ENCODE measurements at places on chromosomes 7 and 10. TPM values are rescaled to one million over a fixed set of nuclear protein-coding genes. Genes with fewer than 3 reads are reported as not detected.

GRCh38 chr10:86969421-86970041 is 1.2 kb downstream of the ADIRF start:
- H3K4me1 ChIP-seq: peaks cover 69% of the 10 kb centered on the region
- DNase-seq: peak; percentile 24
- peaks cover 3% of the 10 kb centered on the region for H3K27me3 ChIP-seq
- peak overlapping the region; percentile 41 for H3K4me3 ChIP-seq
- peak overlapping the region; percentile 93 for H3K27ac ChIP-seq

GRCh38 chr10:68212721-68213352 is 19.1 kb downstream of the ATOH7 start:
- H3K27ac ChIP-seq: no peak overlapping the region
- peak; percentile 59 for DNase-seq
- H3K4me1 ChIP-seq: no peaks in the 10 kb centered on the region
- H3K36me3 ChIP-seq: no peaks in the 10 kb centered on the region
- no peak overlapping the region for H3K4me3 ChIP-seq

DNA sequence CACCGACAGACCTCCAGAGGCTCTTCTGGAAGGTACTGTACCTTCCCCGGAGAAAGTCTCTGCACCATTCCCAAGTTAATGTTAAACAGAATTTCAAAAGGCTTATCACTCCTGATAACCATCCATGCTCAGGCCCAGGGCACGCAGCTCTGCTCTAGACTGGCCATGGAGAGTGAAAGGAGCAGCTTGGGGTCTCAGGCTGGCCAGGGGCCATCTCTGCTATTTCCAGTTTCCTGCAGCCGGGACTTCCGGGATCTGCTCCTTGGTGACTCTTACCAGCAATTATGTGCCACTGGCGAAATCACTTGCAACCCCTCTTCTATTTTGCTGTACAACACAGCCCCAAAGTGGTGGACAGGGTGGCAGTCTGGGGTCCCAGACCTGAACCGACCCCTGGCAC is 6.0 kb downstream of the CLDN15 start:
- H3K27ac ChIP-seq: peak overlapping the region; percentile 81
- peaks cover 40% of the 10 kb centered on the region for H3K4me1 ChIP-seq
- DNase-seq: peak; percentile 58
- H3K27me3 ChIP-seq: no peaks in the 10 kb centered on the region
- H3K4me3 ChIP-seq: peak overlapping the region; percentile 37
- peaks cover 14% of the 10 kb centered on the region for H3K36me3 ChIP-seq

OR2F1 gene
- total RNA-seq: not detected

DNA sequence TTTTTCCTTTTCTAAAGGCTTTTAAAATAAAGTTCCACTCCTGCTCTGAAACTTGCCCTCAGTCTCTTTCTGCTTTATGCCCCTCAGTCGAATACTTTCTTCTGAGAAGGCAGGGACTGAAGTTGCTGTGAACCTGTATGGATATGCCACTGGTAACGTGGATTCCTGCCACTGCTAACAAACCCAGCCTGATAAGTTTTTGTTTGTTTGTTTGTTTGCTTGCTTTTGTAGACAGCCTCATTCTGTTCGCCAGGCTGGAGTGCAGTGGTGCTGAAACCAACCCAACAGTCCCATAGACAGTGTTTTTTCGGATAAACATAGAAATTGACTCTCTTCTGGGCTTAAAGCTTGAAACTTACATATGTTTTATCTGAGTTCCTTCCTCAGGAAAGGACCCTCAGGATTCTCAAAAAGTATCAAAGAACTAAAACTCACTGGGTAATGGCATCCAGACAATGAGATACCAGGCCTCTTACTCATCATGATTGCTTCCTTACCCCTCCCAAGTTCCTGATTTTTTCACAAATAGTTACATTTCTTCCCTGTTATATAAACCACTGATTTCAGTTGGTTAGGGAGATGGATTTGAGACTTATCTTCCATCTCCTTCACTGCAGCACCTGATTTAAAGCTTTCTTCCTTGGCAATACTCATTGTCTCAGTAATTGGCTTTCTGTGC is 273.6 kb downstream of the SDHAF3 start:
- H3K36me3 ChIP-seq: no peaks in the 10 kb centered on the region
- H3K27me3 ChIP-seq: no peaks in the 10 kb centered on the region
- no peak overlapping the region for H3K4me3 ChIP-seq
- no peak overlapping the region for H3K27ac ChIP-seq
- no peaks in the 10 kb centered on the region for H3K4me1 ChIP-seq
- DNase-seq: no peak

- H3K4me1 ChIP-seq: no peaks in the 10 kb centered on the region
- no peaks in the 10 kb centered on the region for H3K36me3 ChIP-seq
- no peak for DNase-seq
- H3K27ac ChIP-seq: no peak overlapping the region
Observed at GRCh38 chr7:138032186-138032585, 30.3 kb upstream of the CREB3L2 start.

DNA sequence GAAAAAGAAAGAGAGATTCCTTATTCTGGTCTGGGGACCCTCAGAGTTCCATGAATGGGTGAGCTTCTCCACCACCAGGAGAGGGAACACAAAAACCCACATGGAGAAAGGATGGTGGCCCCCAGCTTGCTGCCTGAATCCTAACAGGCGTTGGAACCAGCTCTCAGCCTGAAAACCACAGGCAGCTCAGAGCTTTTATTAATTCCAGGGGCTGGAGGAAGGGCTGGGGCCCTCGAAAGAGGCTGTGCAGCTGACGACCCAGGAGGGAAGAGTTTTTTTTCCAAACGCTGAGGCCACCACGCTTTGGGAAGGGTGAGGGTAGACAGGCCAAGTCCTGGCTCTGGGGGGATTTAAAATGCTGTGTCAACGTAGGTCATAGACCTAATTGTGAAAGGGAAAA is 10.8 kb upstream of the ELN start:
- no peak overlapping the region for H3K27ac ChIP-seq
- H3K4me1 ChIP-seq: peaks cover 14% of the 10 kb centered on the region
- no peak for DNase-seq
- no peaks in the 10 kb centered on the region for H3K36me3 ChIP-seq
- no peak overlapping the region for H3K4me3 ChIP-seq

- H3K27ac ChIP-seq: no peak overlapping the region
- H3K4me1 ChIP-seq: peaks cover 21% of the 10 kb centered on the region
- no peak overlapping the region for H3K4me3 ChIP-seq
- no peak for DNase-seq
- peaks cover 12% of the 10 kb centered on the region for H3K36me3 ChIP-seq
- no peaks in the 10 kb centered on the region for H3K27me3 ChIP-seq
Observed at GRCh38 chr10:69352569-69353264, 64.0 kb downstream of the TACR2 start.

GRCh38 chr10:100020886-100021253 is 11.1 kb upstream of the DNMBP start:
- no peak overlapping the region for H3K27ac ChIP-seq
- H3K4me3 ChIP-seq: no peak overlapping the region
- no peaks in the 10 kb centered on the region for H3K27me3 ChIP-seq

HHEX gene
- total RNA-seq: 6.7 TPM

NPSR1 gene
- total RNA-seq: not detected

HTR5A gene
- total RNA-seq: not detected

ACHE gene
- total RNA-seq: not detected

All from stomach (tissue), 19 donors.